Inflammatory macrophage treated with lipopolysaccharide for 1 hour (primary cell): ENCODE measurements at places on chromosomes 1 and 21.

DNA sequence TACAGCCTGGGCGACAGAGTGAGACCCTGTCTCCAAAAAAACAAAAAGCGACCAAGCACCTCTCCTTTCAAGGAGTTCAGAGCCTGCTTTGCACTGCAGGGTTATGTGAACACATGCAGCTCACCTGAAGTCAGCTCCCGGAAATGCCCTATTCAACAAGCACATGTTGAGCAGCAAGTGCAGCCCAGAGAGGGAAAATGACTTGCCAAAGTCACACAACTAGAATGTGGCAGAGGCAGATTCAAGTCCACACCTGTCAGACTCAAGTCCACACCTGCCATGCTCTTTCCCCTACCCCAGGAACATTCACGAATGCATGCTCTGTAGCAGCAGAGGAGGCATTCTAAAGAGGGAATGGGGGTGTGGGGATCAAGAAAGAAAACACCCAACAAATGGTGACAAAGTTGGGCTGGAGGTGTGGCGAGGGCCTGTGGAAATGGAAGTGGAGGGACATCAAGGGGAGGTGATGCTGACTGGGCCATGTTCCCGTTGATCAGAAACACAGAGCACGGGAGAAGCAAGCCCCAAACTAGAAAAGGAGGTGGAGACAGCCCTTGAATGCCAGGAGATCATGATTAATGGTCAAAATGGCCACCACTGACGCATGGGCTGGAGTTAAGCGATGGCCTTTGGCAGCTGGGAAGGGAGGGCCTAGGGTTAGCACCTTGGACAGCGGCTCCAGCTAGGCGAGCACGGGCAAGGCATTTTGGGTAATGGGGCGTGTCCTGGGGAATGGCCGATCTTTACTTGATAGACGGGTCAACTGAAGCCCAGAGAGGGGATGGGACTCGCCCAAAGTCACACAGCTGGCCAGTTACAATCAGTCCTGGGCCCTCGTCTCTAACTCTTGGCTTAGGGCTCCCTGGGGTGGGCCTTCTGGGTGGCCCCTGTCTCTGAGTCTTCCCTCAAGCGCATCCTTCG is 21.5 kb downstream of the RAP1GAP start:
- peak; percentile 56 for DNase-seq

DNA sequence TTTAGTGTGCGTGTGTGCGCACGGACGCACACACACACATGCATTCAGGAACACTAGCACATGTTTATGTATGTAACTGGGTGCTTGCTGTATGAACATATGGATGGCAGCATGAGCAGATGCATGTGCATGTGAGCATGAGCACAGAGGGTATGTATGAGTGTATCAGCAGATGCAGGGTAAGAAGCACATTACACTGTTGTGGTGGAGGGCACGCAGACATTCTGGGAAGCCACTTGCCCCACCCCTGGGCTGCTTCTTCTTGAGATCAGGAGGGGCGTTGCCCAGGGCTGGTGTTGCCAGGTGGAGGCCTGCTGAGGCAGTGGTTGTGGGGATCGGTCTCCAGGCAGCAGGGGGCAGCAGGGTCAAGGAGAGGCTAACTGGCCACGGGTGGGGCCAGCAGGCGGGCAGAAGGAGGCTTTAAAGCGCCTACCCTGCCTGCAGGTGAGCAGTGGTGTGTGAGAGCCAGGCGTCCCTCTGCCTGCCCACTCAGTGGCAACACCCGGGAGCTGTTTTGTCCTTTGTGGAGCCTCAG is 3.9 kb upstream of the P3R3URF start:
- DNase-seq, result peak; percentile 23

DNA sequence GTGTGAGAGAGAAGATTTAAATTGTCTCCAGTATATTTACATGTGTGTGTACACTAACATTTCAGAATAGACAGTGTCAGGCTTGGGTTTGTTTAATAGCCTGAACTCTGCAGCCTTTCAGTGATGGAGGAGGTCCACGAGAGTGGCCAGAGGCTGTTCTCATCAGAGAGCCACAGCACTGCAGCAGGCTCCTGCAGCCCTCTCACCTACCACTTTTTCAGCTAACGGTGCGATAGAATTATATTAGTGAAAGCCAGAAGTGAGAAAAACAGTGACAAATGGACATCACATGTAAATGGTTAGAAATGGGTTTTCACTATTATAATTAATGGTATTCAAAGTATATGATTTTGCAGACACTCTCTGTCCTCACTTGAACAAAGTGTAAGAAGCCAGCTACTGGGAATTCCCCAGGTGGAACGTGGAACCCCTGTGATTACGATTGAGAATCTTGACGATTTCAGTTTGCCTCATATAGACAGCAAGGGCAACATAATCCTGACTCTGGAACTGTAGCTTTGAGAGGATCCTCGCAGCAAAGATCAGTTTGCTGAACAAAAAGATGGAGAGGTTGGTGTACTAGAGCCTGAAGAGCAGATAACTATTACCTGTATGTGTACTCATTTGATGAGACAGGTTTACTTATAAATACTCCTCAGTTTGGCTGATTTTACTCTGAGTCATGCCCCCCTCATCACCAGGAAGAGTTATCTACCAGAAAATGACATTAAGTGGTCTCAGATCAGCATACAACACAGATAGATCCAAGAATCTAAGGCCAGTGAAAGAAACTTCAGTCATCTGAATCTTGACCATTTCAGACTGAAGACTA is 31.4 kb downstream of the IFI16 start:
- no peak for DNase-seq

- no peak for DNase-seq
Measured at GRCh38 chr21:21137986-21138385, 139.8 kb downstream of the NCAM2 start.

DNA sequence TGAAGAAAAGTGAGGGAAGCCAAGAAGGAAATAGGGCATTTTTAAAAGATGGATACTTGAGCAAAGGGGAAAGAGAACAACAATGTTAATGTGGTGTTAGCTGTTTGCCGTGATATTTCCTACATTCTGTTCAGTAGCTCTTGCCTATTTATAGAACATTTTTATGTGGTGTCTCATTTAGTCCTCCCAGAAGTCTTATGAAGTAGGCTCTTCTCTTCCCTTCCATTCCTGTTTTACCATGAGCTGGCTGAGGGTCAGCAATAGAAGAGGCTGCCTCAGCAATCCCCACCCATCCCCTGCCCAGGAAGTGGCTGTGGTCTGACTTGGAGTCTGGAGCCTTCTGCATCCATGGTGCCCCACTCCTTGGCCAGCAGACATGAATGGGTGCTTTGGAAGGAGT is 60.1 kb downstream of the KIAA0040 start:
- no peak for DNase-seq

- no peak for DNase-seq
Measured at GRCh38 chr1:202691816-202692215, 18.4 kb downstream of the SYT2 start.

DNA sequence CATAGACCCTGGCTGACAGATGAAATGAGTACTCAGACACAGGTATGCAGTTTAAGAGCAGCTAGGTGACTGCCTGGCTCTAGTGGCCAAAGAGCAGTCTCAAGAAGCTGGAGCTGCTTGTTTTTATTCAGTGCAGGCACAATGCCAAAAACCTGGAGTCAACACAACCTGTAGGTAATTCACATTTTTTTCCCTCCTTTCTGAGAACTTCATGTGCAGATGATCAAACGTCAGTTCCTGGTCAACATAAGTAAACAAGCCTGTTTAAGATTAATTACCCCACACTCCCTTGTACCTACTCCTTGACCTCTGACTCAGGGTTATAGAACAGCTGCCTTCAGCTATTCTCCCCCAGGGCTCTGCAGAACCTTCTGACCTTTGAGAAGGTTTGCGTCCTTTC is 17.3 kb upstream of the ACADM start:
- DNase-seq, result no peak

DNA sequence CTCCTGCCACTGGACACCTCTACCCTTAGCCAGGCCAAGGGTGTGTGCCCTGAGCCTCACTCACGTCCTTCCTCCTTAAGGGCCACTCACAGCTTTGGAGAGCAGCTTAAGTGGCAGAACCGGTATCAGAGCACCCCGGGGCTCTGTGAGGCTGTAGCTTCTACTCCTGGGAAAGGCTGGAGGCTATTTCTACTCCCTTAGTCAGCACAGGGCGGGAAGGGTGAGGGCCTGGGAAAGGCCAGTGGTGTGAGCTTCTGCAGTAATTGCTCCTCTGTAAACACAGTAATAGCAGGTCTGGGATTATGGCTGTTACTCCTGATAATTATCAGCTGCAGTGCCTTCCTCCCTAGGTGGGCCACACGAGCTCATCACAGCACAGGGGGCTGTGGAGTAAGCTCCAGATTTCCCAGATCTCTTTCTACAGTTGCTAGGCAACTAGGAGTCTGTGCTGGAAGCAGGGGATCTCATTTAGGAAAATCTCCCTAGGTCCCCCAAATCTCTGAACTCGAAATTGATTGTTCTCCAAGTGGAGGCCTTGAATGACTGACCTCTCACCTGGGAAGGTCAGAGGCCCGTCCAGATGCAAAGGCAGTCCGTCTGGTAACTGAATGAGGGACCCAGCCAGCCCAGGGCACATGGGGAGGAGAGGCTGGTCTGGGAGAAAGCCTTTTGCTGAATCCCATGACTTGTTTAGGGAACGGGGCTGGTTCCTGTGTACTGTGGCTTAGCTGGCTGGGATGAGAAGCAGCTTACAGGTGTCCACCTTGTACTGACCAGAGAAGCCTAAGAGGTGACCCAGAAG is 29.3 kb downstream of the IER5 start:
- DNase-seq, result no peak

GRCh38 chr1:153642161-153642560 is 8.3 kb downstream of the CHTOP start:
- no peak for DNase-seq

- DNase-seq, result peak; percentile 50
Measured at GRCh38 chr1:160954158-160955104, at the start of gene ITLN2. TSS of gene ITLN2 (minus strand) at chr1:160954809. CDS start at chr1:160954741, 68 bp downstream.

DNA sequence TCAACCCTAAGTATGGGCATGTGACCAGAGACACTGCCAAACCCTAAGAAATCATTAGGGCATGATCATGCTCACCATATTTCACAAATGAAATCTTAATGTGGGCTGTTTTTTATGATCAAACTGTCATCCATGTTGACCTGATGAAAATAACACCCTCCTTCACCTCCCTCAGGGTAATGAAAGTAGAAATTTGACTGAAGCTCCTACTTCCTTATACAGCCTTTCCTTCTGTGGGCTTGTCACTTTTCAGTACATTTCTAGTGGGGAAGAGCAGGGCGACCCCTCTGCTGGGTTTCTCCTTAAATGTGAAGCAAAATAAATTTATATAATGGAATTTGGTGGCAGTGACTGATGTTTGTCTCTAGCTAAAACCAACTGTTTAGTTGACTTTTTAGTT is 25.9 kb downstream of the IVNS1ABP start:
- no peak for DNase-seq

- no peak for DNase-seq
Measured at GRCh38 chr1:186927884-186928283, 99.1 kb downstream of the PLA2G4A start.

DNA sequence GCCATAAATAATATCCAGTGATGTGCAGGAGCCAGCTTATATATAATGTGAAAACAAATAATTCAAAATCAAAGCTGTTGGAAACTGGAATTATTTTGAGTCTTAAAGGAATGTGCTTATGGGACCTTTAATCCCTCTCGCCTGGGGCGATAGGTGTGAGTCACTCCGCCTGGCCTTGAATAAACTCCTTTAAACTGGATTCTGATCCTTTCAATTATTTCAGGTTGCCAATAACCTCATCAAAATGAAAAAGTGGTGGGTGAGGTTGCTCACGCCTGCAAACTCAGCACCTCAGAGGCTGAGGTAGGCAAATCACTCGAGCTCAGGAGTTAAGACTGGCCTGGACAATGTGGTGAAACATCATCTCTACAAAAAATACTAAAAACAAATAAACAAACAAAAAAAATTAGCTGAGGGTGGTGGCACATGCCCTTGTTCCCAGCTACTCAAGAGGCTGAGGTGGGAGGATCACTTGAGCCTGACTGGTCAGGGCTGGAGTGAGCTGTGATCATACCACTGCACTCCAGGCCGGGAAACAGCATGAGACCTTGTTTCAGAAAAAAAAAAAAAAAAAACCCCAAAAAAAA is 11.4 kb upstream of the SLC2A5 start:
- DNase-seq, result no peak

GRCh38 chr1:207910591-207911354 is at the start of gene CD34:
TSS of gene CD34 (minus strand) at chr1:207911125. CDS start at chr1:207911080, 45 bp downstream.
- DNase-seq, result no peak

DNA sequence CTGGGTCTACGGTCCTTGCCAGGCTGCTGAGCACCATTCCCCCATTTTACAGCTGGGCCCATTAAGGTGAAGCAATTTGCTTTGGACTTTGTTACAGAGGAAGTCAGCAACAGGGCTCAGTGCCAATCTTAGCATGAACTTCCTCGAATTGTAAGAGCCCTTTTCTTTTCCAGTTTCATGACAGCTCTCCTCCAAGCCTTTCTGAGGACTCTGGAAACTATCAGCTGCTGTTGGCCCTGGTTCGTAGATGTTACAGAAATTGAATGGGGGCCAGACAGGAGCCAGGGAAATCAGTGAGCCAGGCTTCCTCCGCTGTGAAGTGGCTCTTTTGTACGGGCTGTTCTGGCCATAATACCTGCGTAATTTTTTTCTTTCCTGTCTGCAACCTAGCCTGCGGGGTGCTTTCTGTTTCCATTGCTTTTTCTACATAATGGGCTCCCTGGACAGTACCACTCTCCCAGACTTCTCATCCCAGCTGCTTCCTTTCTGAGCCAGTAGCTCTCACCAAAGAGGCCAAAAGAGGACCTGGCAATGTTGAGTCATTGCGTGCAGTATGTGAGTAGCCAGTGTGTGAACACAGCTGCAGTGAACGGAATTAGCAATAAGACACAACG is 386.3 kb downstream of the DISC1 start:
- peak; percentile 40 for DNase-seq

- DNase-seq, result no peak
Measured at GRCh38 chr21:34109075-34109474, 35.7 kb downstream of the MRPS6 start.

GRCh38 chr1:65896721-65897120 is 104.0 kb downstream of the PDE4B start:
- no peak for DNase-seq

- no peak for DNase-seq
Measured at GRCh38 chr21:34524646-34525601, 12.9 kb upstream of the KCNE1 start.

DNA sequence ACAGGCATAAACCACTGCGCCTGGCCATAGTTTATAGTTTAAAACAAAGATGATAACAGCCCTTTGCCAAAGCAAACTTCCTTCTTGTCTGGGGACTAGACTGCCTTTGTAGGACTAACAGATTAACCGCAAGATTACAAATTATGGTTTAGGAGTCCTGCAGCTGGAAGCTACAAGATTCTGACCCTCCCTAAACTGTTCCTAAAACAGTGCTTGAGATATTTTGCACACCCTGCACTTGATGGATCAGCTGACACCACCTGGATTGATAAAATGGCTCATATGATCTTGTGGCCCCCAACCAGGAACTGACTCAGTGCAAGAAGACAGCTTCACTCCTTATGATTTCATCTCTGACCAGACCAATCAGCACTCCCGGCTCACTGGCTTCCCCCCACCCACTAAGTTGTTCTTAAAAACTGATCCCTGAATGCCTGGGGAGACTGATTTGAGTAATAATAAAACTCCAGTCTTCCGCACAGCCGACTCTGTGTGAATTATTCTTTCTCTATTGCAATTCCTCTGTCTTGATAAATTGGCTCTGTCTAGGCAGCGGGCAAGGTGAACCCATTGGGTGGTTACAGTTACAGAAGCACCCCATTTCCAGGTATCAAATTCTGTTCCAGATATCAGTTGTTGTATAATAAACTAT is 13.8 kb upstream of the RNF11 start:
- DNase-seq, result no peak

GRCh38 chr1:43622901-43623780 is 26.8 kb upstream of the KDM4A start:
- no peak for DNase-seq
